ENCODE measurements at places on chromosomes 16 and 17.
A peak's percentile ranks its signal among the peaks of the same experiment; 100 is the strongest.

GRCh38 chr17:76265624-76266243 lies 586 bp downstream of the UBALD2 start:
- no peak for DNase-seq

- no peak for DNase-seq
These were observed 17.3 kb downstream of the COTL1 start for GRCh38 chr16:84600343-84601229.

DNA sequence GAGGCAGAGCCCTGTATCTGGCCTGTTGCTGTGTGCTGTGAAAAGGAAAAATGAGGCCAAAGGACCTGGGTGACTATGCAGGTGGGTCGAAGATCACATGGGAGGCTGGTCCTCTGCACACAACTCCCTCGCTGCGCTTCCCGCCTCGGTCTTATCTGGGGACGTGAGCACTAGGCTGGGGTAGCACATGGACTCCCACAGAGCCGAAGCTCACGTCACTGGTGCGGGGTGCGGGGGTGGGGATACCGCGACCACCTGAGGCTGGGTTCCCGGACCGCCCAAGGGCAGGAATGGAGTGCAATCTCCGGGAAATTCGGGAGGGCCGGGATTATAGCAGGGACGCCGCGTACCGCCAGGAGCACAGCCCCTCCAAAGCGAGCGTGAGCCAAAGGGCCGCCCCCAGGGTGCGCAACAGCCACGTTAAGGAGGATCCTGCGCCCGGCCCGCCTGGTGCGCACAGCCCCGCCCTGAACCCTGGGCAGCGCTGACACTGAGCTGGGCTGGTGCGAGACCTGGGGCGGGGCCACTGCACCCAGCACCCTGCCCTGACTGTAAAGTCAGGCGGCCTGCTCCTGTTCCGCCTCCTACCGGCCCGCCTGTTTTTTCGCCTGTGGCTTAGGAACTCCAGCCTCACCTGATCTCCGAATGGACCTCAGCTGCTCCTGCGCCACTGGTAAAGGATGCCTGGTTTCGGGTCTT lies 4.8 kb downstream of the MT1A start:
- peak; percentile 39 for DNase-seq

GRCh38 chr17:77865112-77865611 lies 93.3 kb upstream of the TNRC6C start:
- no peak for DNase-seq

GRCh38 chr16:85027958-85028684 lies 526 bp downstream of the KIAA0513 start:
- DNase-seq: peak; percentile 22

DNA sequence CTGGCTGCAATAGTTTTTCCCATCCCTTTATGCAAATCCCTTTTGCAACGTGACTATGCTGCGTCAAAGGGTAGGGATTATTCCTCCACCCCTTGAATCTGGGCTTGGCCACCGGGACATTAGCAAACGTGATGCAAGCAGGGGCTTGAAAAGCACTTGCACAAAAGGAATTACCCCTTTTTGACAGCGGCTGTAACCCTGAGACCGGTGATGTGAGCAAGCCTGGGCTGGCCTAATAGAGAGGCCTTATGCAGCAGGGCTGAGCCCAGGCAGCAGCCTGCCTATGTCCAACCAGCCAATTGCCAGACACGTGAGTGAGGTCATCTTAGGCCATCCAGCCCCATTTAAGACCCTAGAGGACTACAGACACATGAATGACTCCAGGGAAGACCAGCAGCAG lies 30.4 kb upstream of the PAFAH1B1 start:
- DNase-seq: no peak

- no peak for DNase-seq
These were observed 358.8 kb upstream of the CCL2 start for GRCh38 chr17:33896263-33896662.

- DNase-seq: no peak
These were observed 19.5 kb downstream of the ATP2A3 start for GRCh38 chr17:3944485-3945388.

GRCh38 chr16:72910381-72910780 lies 137.5 kb downstream of the ZFHX3 start:
- no peak for DNase-seq

GRCh38 chr17:50062293-50063243 lies 6.7 kb downstream of the ITGA3 start:
- DNase-seq: no peak

DNA sequence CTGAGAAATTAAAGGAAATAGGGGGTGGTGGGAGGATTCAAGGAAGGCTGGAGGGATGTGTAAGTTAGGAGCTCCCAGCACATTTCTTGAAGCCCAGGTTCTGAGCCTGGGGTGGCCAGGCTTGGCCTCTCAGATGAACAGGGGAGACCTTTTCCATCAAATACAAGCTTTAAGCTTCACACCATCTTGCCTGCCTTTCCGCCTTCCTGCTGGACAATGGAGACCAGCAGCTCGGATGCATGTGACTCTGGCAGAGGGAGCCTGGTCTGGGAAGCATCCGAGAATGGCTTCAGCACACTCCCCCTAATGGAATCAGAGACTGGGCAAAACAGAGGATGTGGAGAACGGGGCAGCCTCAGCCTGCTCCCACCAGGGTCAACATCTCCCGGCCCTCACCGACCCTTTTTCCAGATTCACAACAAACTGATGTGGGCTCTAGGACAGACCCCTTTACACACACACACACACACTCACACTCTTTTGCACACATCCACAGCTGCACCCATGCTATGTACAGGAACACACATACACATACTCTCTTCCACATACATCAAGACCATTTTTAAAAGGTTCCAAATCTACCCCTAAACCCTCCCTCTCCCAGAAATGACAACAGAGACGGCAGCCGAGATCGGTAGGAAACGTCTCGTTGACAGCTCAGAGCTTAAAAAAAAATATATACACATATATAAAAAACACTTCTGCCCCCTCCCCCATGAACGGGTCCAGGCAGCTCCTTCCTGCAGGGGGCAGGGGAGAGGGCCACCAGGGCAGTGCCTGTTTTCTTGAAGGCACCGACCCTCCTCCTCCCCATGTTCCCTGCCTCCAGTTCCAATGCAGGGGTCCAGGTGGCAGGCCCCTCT lies 6.5 kb upstream of the ATXN7L3 start:
- DNase-seq: no peak

DNA sequence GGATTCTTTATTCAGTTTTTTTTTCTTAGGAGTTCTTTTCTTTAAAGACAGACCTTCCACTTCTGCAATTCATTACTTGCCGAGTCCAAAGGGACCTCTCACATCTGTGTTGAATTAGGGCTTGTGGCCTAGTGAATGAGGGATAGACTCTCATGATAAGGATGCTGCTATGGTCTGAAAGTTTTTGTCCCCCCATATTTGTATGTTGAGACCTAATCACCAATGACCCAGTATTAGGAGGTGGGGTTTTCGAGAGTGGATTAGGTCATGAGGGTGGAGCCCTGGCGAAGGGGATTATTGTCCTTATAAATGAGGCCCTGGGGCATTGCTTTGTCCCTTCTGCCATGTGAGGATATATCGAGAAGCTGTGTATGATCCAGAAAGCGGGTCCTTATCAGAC lies 9.5 kb downstream of the KRT12 start:
- no peak for DNase-seq

- no peak for DNase-seq
These were observed 98.2 kb upstream of the WSCD1 start for GRCh38 chr17:5971969-5972368.

DNA sequence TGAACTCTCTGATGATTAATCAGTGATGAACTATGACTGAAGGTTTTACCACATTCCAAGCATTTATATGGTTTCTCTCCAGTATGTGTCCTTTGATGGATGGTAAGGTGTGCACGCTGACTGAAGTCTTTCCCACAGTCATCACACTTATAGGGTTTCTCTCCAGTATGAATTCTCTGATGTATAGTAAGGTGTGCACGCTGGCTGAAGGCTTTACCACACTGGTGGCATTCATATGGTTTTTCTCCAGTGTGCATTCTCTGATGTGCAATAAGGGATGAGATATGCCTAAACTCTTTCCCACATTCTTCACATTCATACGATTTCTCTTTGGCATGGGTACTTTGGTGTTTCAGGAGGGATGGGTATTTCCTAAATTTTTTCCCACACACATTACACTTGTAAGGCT lies 16.4 kb downstream of the ZNF287 start:
- DNase-seq: no peak

DNA sequence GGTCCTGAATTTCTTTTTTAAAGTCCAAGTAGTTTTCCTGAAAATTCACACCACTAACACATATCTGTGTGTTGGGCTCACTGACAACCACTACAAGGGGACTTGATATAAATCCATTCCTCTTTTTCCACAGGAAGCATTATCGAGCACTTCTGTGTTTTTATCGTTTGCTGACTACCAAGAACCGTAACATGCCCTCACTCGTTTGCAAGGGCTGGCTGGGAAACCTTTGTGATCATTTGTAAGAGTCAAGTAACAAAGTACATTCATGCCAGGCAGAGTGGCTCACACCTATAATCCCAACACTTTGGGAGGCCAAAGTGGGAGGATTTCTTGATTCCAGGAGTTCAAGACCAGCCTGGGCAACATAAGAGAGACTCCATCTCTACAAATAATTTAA lies 62.1 kb downstream of the ZZEF1 start:
- no peak for DNase-seq

Data from activated naive CD4-positive, alpha-beta T cell (primary cell).